HS-5 (cell line): ENCODE measurements at places on chromosomes 3 and 15.

DNA sequence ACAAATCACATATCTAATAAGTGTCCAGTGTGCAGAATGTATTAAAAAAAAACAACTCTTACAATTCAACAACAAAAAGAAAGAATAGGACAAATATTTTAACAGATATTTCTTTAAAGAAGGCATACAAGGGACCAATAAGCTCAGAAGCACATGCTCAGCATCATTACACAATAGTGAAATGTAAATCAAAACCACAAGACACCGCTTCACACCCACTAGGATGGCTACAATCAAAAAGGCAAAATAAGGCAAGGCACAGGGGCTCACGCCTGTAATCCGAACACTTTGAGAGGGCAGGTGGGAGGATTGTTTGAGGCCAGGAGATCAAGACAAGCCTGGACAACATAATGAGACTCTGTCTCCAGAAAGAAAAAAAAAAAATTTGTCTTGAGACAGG, 255.6 kb downstream of the MAGI1 start:
- DNase-seq: no peak

GRCh38 chr3:64329037-64329436, 103.8 kb upstream of the PRICKLE2 start:
- DNase-seq: no peak

- no peak for DNase-seq
Measured at GRCh38 chr3:112967828-112968227, 7.1 kb downstream of the CD200R1 start.

GRCh38 chr3:131898346-131898745, 136.5 kb downstream of the CPNE4 start:
- no peak for DNase-seq

DNA sequence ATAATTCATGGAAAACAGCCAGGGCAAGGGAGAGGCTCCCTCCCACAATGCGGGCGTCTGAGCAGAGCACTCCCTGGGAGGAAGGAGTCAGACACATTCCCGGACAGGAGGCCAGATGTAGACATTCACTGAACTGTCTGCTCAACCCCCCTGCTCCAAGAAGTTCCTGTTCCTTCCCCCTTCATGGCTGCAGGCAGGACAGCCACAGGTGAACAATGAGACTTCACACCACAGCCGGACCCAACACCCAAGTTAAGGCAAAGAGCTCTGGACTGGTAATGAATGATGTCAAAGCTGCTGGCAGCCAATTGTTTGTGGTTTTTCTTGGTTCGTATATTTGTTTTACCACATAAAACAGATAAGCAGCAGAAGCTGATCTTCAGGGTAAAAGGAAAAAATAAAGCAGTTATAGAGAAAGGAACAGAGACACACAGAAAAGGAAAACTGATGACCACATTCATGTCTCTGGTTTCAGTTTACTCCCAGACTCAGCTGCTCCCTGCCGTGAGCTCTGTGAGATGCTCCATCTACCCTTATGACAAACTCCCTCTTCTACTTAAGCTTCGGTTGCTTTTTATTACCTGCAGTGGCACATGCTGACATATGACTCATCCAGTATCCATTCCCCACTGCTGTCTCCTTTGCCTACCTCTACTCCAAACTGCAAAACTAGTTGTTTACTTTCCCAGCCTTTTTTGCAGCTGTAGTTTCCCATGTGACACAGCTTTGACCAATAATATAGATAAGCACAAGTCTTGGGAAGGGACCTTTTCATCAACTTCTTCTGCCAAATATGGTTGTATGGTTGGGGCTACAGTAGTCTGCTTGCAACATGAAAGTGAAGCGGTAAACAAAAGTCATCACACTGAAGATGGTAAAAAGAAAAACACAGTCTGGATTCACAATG, 33.1 kb downstream of the DZIP1L start:
- DNase-seq: peak; percentile 37

GRCh38 chr3:127192576-127193232, at the start of gene PRR23E:
TSS of gene PRR23E (plus strand) at chr3:127193131. CDS start at chr3:127196686, 3,555 bp downstream.
- no peak for DNase-seq

DNA sequence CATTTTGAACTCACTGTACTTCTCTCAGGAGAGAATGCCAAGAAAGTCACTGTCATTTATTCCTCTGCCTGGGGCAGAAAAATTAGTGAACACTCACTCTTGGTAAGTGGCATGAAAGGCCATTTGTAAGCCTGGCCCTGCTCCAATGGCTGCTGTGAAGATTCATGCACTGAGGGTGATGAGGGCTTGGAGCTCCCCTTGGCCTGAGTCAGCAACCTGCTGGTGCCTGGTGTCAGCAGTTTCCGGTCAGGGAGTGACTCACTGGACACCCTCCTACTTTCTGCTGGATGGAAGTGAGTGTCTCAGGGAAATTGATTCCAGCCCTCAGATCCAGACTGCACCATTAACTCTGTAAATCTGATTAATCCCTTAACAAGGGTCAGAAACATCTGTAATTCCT, 37.6 kb downstream of the TRA2B start:
- peak; percentile 96 for DNase-seq

DNA sequence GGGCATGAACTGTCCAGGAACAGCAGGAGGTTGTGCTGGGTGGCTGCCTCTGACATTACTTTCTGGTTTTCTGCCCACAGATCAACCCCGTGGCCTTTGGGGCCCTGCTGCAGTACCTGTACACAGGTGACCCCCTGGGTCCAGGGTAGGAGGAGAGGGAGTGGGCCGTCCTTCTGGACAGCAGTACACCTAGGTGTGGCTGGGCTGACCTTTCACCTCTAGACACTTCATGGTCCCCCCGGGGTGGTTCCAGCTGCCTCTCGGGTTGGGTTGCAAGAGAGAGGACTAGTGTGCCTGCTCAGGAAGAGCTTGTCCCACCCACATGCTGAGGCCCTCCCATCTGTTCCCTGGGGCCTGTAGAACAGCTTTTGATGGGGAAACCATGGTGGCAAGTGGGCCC, 3.7 kb downstream of the ABTB1 start:
- no peak for DNase-seq

DNA sequence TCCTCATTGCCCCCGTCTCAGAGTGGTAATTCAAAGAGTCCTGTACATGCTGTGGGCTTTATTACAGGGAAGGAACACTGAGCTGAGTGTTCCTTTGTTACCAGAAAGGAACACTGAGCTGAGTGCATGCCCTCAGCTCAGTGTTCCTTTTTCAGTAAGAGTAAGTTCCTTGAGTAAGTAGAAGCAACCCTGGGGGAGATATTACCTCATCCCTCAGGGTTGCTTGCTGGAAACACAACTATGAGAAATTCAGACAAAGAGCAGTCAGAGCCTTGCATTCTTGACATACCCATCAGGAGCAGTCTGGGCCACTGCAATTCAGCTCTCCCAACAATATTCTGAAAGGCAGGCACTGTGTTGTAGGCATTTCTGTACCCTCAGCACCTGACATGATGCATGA, 17.0 kb downstream of the CHRM5 start:
- no peak for DNase-seq

GRCh38 chr3:144362126-144362525, 390.5 kb downstream of the DIPK2A start:
- peak; percentile 41 for DNase-seq

DNA sequence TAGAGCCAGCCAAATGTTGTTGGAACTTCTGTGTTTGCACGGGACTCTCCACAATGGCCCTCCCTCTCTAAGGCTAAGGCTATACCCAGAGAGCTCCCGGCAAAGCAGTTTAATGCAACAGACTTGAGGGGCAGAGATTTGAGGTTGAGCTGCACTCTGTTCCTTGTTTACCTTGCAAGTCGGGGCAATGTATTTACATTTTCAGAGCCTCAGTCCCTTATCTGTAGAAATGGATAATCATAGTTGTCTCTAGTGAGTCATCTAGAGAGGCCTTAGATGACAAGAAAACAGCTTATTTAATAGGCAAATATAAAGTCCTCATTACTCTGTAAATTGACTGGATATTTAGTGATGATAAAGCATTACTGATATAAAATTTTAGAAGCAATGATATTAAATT, 917.7 kb downstream of the MCTP2 start:
- no peak for DNase-seq

DNA sequence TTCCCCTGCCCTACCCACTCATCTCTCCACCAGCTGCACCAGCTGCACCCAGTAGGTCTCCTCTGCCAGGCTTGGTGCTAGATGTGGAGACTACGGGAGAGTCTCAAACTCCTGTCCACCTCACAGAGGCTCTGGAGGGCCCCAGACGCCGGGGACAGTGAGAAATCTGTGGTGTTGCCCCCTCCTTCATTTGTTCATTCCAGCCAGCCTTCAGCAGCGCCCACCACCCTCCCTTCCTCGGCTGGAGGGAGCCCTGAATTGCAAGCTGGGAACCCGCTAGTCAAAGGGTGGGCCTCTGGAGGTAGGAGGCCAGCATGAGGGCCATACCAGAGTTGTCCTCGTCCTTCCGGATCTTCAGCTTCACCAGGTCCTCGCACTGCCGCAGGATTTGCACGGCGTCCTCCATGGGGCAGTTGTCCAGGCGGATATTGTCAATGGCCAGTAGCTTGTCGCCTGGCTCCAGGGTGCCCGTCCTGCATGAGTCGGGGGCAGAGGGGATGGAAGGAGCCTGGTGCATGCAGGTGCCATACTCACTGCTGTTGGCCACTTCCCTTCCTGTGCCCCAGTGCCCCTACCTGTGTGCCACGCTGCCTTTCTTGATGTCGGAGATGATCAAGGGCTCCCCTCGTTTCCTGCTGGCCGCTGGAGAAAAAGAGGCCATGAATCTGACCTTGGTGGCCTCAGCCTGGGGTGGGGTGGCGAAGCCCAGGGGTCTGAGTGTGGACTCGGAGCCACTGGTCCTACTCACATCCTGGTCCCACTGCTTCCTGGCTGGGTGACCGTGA, 29.1 kb downstream of the GRIP2 start:
- no peak for DNase-seq

GRCh38 chr3:147410116-147410525, 956 bp downstream of the ZIC1 start:
- no peak for DNase-seq

- DNase-seq: no peak
Measured at GRCh38 chr15:75233504-75234190, 24.5 kb upstream of the GOLGA6C start.

- DNase-seq: peak; percentile 39
Measured at GRCh38 chr3:64399205-64399800, 174.0 kb upstream of the PRICKLE2 start.

DNA sequence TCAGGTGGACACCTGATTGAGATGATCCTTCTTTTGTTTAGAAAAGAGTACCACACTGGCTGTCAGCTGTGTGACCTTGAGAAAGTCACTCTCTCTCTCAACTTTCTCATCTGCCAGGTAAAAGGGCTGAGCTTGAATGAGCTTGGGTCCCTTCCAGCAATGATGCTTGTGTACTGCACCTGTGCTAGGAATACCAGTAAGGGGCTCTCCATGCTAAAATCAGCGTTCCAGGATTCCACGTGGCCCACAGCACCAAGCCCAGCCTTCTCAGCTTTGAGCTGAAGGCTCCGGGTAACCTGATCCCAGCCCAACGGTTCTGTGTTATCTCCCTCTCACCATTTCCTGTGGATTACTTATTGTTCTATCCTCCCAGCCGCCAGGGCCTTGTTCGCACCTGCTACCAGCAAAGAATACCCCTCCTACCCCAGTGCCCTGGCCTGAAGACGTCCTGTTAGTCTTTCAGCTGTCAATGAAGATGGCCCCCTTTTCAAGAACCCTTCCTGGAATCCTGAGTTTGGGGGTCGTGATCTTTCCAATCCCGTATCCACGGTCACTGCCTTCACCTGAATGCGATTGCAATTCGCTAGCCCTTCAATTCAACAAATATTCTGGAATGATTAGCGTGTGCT, 54.2 kb upstream of the CGNL1 start:
- no peak for DNase-seq

GRCh38 chr3:186417791-186418190, 55.8 kb upstream of the DGKG start:
- DNase-seq: peak; percentile 89

DNA sequence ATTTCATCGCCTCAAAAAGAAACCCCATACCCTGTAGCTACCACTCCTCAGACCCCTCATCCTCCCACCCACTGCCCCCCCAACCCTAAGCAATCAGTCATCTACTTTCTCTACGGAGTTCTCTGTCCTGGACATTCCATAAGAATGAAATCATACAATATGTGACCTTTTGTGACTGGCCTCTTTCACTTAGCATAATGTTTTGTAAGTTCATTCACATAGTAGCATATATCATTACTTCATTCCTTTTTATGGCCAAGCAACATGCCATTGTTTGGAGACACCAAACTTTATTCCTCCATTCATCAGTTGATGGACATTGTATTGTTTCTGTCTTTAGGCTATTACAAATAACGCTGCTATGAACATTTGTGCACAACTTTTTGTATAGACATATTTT, 64.2 kb downstream of the TNIK start:
- DNase-seq: no peak

- no peak for DNase-seq
Measured at GRCh38 chr15:85611361-85611760, 183.4 kb downstream of the KLHL25 start.

GRCh38 chr15:97030251-97030650, 699.8 kb downstream of the NR2F2 start:
- no peak for DNase-seq

DNA sequence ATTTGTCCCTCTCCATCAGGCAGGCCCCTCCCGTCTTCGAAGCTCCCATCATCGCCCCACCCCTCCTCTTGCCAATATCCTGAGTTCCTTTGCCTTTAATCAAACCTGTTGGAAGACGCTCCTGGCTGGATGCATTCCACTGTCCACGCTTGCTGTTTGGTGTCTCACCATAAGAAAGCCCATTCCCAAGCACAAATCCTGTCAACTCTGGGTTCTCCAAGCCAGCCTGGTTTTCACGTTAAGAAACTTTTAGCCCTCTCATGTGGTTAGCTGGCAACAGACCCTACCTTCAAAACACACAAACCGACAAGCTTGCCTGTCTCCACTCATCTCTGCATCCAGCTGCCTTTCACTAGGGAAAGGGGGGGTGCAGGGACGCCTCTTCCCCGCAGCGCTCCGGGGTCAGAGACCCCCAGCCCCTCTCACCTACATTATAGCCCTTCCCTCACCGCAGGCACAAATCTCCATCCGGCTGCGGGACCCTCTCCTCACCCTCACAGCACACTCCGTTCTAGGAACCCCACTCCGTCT, 1.1 kb downstream of the GORASP1 start:
- DNase-seq: peak; percentile 42

DNA sequence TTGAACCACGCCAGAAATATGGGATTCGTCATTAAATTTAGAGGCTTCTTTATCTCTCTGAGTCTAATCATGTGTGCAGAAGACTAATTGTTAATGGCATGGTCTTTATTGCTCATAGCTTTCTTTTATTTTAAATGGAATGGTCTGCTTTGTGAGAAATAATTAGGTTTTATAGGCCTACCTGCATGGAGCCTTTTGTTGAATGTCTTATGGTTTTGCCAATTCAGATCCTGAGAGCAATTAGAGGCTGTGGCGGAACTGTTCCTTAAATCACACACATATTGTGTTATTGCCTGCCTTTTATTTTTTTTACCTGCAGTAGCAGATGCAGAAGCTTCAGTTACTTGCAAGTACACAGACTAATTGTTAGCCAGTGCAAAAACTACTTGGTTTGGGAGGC, 306.2 kb downstream of the NLGN1 start:
- no peak for DNase-seq

DNA sequence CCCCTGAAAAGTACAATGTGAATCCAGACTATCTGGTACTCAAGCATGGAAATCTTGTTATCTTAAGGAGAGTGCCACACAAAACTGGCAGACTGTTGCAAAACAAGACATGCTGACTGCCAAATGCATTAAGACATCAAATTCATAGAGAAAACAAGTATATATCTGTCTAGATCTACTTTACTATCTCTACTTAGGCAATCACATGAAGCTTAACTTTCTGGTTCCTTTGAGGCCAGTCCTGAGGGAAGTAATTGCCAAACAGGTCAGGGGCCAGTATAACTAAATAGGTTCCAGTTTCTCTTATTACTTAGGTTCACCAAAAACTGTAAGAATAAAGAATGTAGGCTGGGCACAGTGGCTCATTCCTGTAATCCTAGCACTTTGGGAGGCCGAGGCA, 15.9 kb upstream of the SLC4A7 start:
- DNase-seq: no peak
